ENCODE measurements at places on chromosomes 3 and 15.

DNA sequence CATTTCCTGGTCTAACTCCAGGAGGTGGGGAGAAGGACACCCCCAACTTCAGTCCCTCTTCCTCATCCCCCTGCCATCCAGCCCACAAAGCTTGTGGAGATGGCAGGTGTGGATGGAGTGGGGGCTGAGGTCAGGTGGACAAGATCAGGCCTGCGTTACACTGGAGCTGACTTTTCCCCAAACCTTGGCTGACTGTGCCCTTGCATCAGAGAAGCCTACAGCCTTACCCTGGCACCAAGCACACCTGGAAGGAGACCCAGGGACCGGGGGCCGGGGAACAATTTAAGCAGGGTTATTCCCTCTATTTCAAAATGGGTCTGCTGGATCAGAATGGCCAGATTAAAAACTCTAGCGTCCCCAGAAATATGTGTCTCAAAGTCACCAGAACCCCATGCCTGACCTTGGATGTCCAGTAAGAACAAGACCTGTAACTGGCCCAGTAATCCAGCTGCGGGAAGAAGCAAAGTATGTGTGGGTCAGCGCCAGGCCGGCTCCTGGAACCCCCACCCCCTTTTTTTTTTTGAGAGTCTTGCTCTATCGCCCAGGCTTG lies 14.4 kb downstream of the TNK2 start:
- DNase-seq: no peak

- DNase-seq: no peak
Observed at GRCh38 chr3:183388213-183388895, 40.1 kb downstream of the MCF2L2 start.

GRCh38 chr3:46019707-46020106 lies 7.6 kb downstream of the XCR1 start:
- DNase-seq: no peak

DNA sequence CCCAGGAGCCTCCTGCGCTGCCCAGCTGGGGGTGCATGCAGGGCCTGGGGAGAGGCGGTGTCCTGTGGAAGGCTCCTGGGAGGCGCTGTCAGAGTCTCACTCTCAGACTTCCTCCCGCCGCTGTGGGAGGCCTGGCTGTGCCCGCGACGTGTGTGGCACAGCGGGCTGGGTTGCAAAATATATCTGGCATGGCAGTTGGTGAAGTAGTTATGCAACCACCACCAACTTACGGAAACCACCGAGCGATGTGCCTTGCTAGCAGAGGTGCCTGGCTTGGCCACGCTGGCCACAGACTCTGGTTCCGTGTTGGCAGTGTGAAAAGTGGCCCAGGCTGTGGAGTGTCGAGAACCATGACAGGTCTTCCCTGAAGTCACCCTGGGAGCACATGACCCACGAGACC lies 30.6 kb upstream of the GATA2 start:
- DNase-seq: no peak

DNA sequence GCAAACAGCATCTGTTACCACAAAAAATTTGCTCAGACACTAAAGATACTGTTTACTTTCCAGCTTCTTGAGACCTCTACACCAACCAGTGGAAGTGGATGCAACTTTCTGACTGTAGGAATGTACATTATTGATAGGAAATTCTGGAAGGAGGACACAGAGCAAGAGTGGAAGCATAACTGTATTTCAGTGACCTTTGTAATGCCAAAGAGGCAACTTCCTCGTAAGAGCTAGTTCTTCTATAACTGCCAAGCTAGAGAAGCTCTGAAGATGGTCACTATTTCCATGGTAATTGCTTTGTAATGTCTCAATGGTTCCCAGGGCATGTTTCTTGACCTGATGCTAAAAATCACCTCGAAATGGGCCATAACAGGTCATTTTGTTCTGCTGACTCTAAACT lies 96.3 kb upstream of the SLC2A2 start:
- DNase-seq: no peak

GRCh38 chr15:78448441-78449219 lies 10.6 kb downstream of the IREB2 start:
- no peak for DNase-seq

- no peak for DNase-seq
Observed at GRCh38 chr3:47347217-47347801, 33.5 kb upstream of the PTPN23 start.

GRCh38 chr3:136988651-136989050 lies 30.9 kb downstream of the IL20RB start:
- DNase-seq: no peak

DNA sequence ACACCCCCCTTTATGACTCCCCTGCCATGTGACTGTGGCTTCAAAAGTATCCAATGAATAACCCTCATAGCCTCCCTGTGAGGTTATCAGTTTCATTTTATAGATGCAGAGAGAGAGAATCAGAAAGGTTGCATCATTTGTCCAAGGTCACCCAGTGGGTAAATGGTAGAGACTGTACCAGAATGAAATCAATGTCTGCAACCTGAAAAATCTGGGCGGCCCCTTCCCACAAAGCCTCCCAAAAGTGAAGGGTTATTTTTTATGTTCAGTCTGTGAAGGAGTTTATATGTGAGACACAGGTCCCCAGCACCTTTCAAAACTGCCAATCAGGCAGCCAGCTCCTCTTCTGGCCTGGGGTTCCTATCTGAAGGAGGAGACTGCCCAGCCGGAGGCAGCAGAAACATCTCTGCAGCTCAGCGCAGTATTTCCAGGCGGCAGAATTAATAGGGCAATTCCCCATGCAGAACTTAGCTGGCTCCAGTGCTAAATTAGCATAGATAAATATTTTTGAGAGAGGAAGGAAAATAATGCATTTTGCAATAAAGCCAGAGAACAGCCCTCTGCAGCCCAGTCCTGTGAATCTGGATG lies 130.8 kb upstream of the PRR20G start:
- no peak for DNase-seq

- no peak for DNase-seq
Observed at GRCh38 chr15:40248006-40248783, 9.3 kb downstream of the PAK6 start.

- DNase-seq: no peak
Observed at GRCh38 chr3:159210336-159210735, 408.5 kb downstream of the MFSD1 start.

- no peak for DNase-seq
Observed at GRCh38 chr3:192352142-192352541, 375.2 kb downstream of the FGF12 start.

DNA sequence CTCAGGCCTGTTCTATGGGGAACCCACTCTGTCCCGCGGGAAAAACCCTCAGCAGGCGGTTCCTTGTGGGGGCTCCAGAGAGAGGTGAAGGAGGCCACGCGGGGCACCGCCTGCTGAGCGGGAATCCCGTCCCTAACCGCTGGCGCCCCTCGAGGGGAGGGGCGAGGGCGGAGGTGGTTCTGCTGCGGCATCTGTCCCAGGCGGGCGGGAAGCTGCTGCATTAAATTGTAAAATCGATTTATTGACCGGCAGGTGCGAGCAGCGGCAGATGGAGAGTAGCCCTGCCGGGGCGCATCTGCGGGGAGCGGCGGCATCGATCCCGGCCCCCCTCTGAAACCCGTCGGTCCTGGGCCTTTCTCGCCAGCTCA lies 3.7 kb upstream of the DLL4 start:
- DNase-seq: no peak

DNA sequence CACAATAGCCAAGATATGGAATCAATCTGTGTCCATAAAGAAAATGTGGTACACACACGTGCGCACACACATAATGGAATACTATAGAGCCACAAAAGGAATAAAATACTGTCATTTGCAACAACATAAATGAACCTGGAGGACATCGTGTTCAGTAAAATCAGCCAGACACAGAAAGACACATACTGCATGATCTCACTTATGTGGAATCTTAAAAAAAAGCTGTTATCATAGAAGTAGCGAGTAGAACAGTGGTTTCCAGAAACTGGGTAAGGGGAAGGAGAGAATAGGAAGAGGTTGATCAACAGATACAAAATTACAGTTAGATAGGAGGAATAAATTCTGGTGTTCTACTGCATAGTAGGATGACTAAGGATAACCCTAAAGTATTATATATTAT lies 11.1 kb downstream of the ATOSA start:
- DNase-seq: no peak

DNA sequence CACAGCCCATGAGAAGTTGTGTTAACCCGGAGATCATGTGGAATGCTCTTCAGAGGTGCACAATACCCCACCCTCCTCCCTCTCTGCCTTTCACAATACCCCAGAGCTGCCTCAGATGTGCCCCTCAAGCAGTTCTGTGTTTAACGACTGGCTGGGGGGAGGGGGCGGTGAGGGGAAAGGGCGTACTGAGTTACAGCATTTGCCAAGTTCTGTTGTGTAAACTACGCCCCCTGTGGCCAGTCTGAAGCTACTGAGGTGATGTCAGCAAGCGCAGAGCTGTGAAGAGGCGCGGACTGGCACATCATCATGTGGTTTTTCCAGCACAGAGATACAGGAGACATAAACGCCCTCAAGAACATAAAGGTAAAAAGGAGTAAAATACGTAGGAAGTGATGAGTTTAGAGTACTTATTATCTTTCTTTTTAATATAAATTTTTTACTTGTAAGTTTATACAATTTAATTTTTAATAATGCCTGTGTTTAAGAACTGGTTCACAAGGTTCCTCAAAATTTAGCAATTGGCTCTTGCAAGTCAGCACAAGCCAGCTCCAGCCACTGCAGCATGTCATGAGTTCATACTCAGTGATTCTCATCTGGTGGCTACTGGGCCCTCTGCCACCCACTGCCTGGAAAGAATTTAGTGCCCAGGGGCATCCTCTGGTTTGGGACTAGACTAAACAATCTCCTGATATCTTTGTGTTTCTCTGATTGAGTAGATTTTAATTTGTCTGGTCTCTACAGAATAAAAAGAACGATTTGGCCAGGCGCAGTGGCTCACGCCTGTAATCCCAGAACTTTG lies 1.7 kb downstream of the EPB42 start:
- DNase-seq: no peak

- DNase-seq: no peak
Observed at GRCh38 chr15:56052395-56053045, 59.1 kb upstream of the NEDD4 start.

- DNase-seq: no peak
Observed at GRCh38 chr15:40282869-40283614, at the start of gene ANKRD63. Gene ANKRD63 (minus strand): TSS chr15:40283064. CDS start chr15:40282586, 478 bp downstream.

DNA sequence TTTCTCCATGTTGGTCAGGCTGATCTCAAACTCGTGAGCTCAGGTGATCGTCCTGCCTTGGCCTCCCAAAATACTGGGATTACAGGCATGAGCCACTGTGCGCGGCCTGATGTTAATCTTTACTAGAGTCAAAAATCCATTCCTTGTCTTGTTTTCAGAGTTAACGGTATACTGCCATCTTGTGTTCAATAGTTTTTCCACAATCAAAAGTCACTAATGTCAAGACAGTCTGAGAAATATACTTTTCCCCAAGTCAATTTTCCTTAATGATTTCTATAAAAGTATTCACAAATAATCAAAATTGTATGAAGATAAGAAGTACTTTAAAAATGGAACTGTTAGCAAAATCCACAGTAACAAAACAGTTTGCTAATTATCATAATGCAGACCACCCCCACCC lies 8.5 kb downstream of the CRBN start:
- peak; percentile 37 for DNase-seq

Data from SK-N-MC (cell line).